Hepatocyte (in vitro differentiated cells): ENCODE measurements at places on chromosomes 1 and 21. TPM values are rescaled to one million over a fixed set of nuclear protein-coding genes. Genes with fewer than 3 reads are reported as not detected.

DNA sequence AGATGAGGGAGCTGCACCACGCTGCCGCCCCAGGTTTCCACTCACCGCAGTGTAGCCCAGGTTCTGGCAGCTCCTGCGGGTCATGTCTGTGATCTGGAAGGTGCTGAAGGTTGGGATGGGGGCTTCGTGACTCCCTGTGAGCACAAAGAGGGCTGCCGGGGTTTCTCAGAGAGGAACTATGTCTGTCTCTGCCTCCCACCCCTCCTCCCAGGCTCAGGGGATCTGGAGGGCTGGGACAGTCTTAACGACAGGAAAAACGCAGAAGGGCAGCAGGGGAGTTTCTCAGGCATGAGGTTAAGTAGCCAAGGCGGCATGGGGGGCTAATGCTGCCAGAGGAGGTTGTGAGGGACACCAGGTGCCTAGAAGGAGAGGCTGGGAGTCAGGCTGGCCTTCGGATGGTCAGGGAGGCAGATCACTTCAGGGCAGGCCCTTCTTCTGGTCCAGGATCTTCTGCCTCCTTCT, 656 bp downstream of the SH2D2A start:
- no peak for DNase-seq

DNA sequence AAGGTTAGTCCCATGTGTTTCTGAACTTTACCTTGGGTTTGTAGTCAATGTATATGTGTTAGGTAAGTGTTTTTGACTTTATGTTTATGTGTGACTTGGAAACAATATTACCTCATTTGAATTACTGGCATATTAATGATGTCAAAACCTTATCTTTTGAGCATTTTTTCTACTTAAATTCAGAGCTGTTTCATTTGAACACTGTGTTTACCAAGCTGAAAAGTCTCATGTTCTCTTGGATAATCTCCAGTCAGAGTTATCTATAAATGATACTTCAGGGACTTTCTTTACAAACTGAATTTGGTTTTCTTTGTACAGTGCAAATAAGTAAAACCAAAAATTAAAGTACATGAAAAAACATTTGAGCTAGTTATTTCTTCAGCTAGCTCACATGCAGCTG, 30.0 kb downstream of the ADAMTS1 start:
- DNase-seq, result no peak

GRCh38 chr1:209512821-209513220, 70.7 kb upstream of the CAMK1G start:
- DNase-seq, result no peak

- DNase-seq, result no peak
Measured at GRCh38 chr1:224169718-224170270, 13.2 kb upstream of the DEGS1 start.

- DNase-seq, result no peak
Measured at GRCh38 chr1:119602169-119602568, 45.9 kb downstream of the ZNF697 start.

WLS gene
- 102 and 115 TPM in 2 replicates for total RNA-seq

- DNase-seq, result no peak
Measured at GRCh38 chr1:68347415-68347814, 102.3 kb downstream of the RPE65 start.

DNA sequence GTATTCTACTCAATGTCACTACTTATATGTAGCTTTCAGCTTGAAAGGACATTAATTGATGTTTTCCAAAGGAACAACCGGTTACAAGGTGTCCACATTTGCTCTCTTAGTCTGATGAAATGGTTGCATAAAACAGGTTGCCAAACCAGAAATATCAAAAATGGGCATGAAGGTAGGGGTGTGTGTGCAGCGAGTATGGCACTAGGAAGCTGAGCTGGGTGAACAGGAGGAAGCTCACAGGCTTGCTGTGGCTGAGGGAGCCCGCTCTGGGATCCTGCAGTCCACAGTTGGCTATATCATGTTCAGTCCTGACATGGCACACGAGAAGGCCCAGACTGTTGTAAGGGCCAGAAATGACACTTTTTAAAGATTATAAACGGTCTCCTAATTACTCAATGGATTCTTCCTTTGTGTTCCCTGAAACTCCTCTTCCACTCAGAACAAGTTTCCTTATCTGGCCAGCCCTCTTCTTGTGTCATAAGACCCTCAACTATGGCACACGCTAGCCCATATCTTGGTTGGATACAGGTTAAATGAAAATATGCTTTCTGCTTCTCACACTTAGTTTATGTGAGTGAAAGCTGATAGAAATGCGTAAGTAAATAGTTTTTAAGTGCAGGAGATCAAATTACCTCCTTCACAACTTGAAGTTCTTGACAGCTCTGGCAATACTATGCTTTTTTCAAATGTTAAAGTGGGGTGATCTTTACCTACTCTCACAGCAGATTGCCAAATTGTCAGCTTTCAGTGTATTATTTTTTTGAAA, 201.5 kb downstream of the LMO4 start:
- no peak for DNase-seq

GRCh38 chr1:147486876-147487656, 54.2 kb upstream of the BCL9 start:
- DNase-seq, result no peak

HRNR gene
- not detected in 2 replicates for total RNA-seq

DNA sequence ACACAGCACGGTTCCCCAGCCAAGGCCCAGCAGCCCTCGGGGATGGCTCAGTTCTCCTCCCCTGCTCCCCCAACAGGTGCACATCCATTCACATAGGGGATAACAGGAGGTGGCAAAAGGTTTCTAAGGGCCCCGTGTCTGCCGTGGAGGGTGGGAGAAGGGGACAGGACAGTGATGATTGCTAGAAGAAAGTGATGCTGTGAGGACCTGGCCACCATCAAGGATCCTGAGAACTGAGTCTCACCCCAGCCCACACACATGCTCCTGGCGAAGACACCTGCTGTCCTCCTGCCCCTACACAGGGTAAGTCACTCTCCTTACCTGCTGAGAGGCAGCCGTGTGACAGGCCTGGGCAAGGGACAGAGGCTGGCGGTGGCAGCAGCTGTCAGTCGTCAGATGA, 54.5 kb downstream of the GNG4 start:
- DNase-seq, result no peak

- DNase-seq, result peak; percentile 73
Measured at GRCh38 chr1:179586107-179586823, 5.4 kb upstream of the TDRD5 start.

PIGR gene
- total RNA-seq, result 22.9 and 23.3 TPM in 2 replicates

- no peak for DNase-seq
Measured at GRCh38 chr1:105664495-105664894, 1392.0 kb upstream of the PRMT6 start.

OLFML3 gene
- total RNA-seq, result 441 and 460 TPM in 2 replicates
